MM.1S (cell line): ENCODE measurements at places on chromosomes 13 and 19.

GRCh38 chr13:64283926-64284325, 2868.3 kb upstream of the PCDH20 start:
- no peak for DNase-seq

DNA sequence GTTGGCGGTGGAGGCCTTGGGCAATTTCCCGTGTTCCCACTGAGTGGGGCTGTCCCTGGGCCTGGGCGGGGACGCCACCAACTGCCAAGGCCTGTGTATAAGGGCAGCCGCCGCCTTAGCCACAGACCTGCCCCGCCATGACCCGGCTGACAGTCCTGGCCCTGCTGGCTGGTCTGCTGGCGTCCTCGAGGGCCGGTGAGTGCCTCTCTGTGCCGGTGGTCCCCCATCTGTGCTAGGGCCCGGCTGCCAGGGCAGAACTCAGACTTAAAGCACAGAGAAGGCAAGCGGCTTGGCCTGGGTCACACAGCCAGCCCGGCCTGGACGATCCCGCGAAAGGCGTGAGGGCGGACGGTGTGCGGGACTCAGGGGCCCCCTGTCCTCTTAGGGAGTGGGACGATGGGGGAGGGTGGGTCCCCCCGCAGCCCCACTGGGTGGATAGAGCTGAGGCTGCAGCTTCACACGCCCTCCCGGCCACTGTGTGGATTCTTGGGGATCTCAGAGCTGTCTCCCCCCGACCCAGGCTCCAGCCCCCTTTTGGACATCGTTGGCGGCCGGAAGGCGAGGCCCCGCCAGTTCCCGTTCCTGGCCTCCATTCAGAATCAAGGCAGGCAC, at the start of gene AZU1:
Gene AZU1, plus strand, starts transcription at position 128 of the 612 bp plus-strand sequence. Its CDS starts 10 bp downstream, at position 138.
- DNase-seq, result no peak

GRCh38 chr13:20709782-20710181, 6.3 kb downstream of the IL17D start:
- no peak for DNase-seq

GRCh38 chr19:277131-277530, 14.1 kb downstream of the PLPP2 start:
- no peak for DNase-seq

DNA sequence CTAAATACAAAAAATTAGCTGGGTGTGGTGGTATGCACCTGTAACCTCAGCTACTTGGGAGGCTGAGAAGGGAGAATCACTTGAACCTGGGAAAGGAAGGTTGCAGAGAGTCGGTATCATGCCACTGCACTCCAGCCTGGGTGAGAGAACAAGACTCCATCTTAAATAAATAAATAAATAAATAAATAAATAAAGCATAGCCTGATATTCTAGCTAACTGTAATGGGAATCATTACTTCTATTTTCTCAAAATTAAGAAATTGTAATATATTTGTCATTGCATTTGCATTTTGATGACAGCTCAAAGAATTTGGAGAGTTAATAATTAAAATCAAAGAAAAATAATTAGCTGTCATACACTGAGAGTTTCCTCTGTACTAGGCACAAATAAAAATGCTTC, 561.1 kb downstream of the EFNB2 start:
- no peak for DNase-seq

GRCh38 chr19:307793-308420, 16.7 kb upstream of the PLPP2 start:
- DNase-seq, result no peak

DNA sequence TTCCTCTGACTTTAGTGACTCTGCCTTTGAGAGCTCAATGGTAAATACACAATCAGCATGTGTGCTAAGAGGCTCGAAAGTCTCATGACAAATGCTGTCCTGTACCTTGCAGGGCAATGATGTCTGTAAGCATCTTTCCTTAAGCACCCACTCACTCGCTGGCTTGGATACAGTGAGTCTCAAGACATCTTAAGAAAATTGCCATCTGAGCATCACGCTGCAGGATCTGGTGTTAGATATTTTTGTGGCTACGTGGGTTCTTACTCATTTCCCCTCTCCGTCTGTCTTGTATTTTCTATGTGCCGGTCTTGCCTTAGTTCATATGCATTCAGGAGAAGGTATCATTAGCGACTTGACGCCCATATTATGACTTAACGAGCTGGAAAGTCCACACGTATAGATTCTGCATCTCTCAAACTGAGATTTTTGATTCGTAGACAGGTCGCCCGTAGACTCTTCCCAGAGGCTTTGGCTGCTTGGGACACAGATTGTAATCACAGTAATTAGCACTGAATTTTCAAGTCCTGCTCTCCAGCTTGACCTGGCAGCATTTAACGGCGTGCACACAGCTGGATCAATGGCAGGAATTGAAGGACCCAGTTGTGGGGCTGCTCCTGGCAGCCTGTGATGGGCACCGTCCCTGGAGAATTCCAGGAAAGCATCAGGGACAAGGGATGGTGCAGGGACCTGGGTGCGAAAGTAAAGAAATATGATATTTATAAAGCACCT, 231.2 kb downstream of the ZIC5 start:
- DNase-seq, result no peak

GRCh38 chr13:30848332-30849027, 57.6 kb upstream of the MEDAG start:
- no peak for DNase-seq

GRCh38 chr19:28065026-28065425, 1147.9 kb downstream of the UQCRFS1 start:
- no peak for DNase-seq

DNA sequence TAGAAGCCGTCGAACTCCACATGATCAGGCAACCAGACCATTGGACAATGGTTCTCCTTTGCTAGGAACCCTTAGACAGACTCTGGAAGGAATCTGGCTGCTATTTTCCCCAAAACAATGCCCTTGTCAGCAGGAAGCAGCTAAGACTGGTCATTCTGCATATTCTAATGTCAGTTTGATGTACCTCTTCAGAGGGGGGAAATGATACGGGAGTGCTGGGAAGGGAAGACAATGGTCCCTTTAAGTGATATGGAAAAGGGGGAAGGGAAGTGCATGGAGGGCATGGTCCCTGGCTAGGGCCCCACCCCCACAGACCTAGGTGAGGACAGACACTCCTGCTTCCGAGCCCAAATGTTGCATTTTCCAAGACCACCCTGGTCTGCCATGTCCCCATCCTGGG, 389.0 kb upstream of the SLITRK6 start:
- DNase-seq, result no peak
